ENCODE measurements at places on chromosomes 11 and 22.

GRCh38 chr22:41341012-41341411 is 39.7 kb downstream of the ZC3H7B start:
- DNase-seq: no peak

GRCh38 chr11:69918231-69918937 is 99.2 kb upstream of the FGF3 start:
- DNase-seq: no peak

GRCh38 chr22:19224985-19225384 is 46.4 kb upstream of the SLC25A1 start:
- DNase-seq: no peak

GRCh38 chr22:48258064-48258701 is 1495.7 kb downstream of the TBC1D22A start:
- no peak for DNase-seq

GRCh38 chr11:69055598-69056516 is 7.1 kb downstream of the TPCN2 start:
- DNase-seq: no peak

GRCh38 chr11:115193914-115194801 is 310.1 kb downstream of the CADM1 start:
- no peak for DNase-seq

DNA sequence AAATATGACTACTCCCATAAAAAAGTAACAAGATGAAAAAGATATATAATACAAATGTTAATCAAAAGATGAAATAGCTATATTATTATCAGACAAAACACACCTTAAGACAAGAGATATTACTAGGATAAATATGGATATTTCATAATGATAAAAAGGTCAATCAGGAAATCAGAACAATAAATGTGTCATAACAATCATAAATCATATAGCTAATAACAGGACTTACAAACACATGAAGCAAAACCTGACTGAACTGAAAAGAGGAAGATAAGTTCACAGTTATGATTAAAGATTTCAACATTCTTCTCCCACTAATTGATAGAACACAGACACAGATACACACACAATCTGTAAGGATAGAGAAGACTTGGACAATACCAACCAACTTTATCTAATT is 47.2 kb downstream of the EIF3M start:
- no peak for DNase-seq

GRCh38 chr22:17743661-17744411 is 30.4 kb downstream of the BID start:
- no peak for DNase-seq

DNA sequence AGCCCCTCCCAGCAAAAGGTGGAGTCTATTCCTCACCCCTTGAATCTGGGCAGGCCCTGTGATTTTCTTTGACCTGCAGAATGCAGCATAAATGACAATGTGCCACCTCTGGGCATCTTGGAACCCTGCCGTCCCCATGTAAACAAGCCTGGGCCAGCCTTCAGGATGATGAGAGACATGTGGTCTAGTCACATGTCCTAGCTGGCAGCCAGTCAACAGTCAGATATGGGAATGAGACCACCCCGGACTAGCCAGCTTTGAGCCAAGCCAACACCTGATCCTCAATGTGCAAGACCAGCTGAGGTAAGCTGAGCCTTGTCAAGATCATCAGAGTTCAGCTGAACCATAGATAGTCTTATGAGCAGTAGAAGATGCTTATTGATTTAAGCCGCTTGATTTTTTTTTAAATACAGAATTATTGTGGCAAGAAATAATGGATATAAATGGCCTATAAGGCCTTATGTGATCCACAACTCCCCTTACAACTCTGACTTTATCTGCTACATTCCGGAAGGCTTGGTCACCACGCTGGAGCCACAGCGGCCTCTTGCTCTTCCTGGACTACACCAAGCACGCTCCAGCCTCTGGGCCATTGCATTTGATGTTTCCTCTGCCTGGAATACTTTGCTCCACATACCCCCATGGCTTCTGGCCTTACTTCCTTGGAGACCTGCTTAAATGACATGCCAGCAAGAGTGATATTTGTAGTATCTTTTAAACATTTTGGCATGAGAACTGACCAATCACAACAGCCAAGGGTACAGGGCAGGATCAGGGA is 225.9 kb upstream of the SESN3 start:
- no peak for DNase-seq

GRCh38 chr11:33899400-33900037 is 7.6 kb upstream of the LMO2 start:
- DNase-seq: no peak

DNA sequence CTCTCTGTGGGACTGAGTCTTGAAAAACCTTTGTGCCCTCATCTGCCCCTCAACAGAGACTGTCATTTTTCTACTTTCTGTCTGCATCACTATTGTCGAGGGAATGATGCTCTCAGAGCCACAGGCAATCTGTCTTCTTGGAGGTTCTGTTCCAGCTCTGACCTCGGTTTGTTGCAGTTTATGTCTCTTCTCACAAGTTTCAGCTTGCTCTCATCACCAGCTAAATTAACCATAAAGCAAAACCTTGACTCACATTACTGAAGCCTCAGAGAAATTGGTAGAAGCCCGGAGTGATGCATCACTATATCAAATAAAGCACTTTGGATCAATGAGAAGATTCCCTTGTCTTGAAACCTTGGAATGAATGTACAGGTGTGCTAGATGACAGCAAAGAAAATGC is 60.6 kb upstream of the BLID start:
- no peak for DNase-seq

DNA sequence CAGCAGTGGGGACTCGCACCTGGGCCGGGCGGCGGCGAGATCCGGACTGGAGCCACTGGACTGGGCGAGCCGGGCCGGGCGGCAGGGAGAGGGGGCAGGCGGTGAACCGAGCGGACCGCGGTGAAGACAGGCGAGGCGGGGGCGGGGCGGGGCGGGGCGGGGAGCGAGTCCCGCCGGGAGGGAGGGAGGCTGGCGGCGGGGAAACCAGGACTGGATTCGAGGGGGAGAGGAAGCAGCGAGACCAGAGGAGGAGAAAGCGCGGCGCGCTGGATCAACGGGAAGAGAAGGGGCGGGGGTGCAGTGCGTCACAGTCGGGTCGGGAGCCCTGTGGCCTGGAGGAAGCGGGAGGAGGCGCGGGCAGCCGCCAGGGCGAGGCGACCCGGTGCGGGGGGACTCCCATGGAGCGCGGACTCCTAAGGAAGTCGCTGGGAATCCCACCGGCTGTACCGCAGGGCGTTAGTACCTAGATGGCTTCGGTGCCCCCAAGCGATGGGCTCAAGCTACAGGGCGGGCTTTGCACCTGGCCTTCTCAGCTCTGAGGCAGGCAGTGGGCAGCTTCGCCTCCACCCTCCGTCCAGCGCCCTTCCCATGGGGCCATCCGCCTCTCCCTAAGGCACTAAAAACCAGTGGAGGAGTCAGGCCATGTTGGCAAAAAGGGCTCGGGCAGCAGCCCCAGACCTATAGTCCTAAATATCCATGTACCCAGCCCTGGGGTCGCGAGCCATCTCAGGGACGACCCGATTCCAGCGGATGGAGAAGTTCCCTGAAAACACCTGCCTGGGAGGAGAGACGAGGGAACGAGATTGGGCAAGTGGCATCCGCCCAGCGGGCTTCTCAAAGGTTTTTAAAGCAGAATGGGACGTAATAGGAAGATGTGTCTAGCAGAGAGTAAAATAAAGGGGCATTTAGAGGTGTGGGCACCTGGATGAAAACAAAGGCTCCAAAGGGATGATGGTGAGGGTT is at the start of gene TMEM121B:
Gene TMEM121B (minus strand): TSS at position 128 of the 963 bp plus-strand sequence. CDS start 233 bp downstream, outside the sequence.
- DNase-seq: no peak

DNA sequence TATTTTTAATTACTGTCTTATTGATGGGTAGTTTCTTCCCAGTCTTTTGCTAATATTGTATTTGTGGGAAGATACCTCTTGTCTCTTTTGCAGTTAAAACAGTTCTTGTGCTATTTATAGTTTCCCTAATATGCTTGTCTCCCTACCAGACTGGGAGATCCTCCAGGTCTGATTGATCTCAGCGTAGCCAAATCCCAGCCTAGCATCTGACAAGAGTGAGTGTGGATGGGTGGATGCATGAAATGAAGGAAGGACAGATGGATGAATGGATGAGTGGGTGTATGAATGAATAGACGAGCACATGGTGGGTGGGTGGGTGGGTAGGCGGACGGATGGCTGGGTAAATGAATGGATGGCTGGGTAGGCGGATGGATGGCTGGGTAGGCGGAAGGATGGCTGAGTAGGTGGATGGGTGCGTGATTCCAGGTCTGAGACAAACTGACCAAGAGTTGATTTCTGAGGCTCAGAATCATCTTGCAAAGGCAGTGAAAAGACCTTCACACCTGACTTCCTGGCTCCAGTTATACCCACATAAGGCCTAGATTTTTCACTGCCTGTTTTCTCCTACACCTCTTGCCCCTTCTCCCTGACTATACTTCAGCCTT is 11.4 kb downstream of the DNAJB13 start:
- no peak for DNase-seq

DNA sequence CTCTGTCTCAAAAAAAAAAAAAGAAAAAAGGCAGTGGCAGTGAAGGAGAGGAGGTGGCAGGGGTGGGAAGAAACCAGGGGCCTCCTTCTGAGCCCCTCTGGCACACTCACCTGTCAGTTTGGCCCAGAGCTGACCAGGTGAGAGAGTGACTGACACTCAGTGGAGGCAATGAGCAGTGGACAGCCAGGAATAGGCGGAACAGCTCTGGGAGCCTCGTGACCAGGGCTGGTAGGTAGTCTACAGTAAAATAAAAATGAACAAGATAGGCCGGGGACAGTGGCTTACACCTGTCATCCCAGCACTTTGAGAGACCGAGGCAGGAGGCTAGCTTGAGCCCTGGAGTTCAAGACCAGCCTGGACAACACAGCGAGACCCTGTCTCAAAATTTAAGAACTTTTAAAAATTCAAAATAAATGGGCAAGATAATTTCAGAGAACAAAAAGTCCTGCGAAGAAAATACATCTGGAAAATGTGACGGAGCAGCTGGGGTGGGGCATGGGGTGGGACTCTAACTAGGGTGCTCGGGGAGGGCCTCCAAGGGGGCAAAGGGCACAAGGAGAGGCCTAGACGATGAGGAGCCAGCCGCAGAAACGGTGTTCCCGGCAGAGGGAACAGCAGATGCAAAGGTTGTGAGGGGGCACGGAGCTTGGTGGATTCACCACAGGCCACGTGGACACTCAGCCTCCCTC is 3.8 kb upstream of the PDXP start:
- no peak for DNase-seq

DNA sequence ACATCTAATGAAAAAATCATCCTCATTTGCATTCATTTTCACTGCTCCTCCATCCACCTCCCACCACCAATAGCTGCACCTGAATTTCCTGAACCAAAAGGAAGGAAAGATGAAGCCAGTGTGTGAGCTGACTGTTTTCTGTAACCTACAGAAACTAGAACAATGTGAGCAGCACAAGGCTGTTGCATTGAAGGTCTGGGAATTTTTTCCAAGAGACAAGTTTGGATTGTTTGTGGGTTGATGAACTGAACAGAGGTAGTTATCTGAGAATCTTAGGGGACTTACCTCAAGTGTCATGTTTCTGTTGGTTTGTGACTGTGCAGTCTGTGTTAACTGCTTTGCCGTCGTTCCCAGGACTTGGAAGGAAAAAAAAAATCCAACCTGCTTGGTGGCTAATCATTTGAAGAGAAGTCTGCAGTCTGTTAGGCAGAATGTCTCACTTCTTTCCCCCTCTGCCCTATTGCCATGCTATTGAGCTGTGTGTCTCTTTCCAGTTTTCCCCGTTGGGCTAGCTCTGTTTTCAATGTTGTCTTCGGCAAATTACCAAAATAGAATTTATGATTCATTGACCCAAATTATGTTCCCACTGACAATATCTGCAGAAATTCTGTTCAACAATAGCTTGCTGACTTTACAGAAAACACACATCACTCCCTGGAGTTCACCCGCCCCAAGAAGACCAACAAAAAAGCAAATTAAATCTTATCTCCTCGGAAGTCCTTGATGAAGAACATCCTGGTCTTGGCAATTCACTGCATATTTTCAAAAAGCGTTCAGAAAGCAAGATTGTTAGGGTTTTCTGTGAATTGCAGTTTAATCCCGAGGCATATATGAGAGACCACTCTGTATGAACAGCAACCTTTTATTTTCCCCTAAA is 76.0 kb downstream of the SC5D start:
- DNase-seq: no peak

DNA sequence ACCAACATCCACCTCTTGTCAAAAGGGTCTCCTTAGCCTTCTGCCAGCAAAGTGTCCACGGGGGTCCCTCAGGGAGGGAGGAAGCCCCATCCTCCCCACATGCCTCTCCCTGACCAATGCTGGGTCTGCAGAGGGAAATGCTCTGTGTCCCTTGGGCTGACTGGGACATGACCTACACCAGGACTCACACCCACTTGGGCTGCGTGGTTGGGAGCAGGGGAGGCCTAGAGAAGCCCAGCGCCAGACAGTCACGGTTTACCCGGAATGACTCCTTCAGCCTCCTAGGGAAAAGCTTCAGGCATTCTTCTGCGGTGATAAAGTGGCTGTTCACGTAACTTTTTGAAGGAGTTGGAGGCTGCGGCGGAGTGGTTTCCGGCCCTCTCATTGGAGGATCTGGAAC is 180.3 kb downstream of the EFCAB6 start:
- DNase-seq: no peak

GRCh38 chr11:35078470-35078735 is 60.6 kb upstream of the CD44 start:
- no peak for DNase-seq

GRCh38 chr11:34558673-34559072 is 45.1 kb upstream of the ELF5 start:
- DNase-seq: no peak

GRCh38 chr11:61693922-61694601 is 13.9 kb downstream of the DAGLA start:
- no peak for DNase-seq

GRCh38 chr11:455566-456147 is 5.6 kb downstream of the PTDSS2 start:
- DNase-seq: no peak

GRCh38 chr11:103534959-103535358 is 425.7 kb downstream of the DYNC2H1 start:
- DNase-seq: no peak

GRCh38 chr11:91926965-91927364 is 297.7 kb upstream of the FAT3 start:
- no peak for DNase-seq

GRCh38 chr11:128467610-128468041 is 119.7 kb downstream of the ETS1 start:
- peak; percentile 46 for DNase-seq

- DNase-seq: no peak
Measured at GRCh38 chr11:120027546-120028180, 110.2 kb downstream of the TRIM29 start.

DNA sequence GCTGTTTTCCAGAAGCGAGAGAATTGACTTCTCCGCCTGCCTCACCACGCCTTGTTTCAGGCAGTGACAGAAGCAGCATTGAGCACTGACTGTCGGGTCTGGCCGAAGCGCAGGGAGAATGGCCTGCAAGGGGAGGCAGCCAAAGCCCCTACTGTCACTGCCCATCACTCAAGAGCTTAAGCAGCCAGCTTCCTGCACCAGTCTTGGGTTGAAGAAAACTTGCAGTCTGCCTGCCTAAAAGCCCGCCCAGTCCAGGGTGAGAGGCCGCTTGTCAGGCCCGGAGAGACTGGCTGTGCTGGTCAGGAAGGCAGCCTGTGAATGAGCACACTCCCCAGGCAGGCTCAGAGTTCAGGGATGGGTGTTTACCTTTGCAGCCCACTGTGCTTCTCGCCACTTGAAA is 108.3 kb downstream of the PKNOX2 start:
- no peak for DNase-seq
